H9 (cell line): ENCODE measurements at places on chromosomes 16 and 17. TPM values are rescaled to one million over a fixed set of nuclear protein-coding genes. Genes with fewer than 3 reads are reported as not detected.

The PYDC1 gene
- 0.70 and 2.1 TPM in 2 replicates for total RNA-seq

The KRTAP17-1 gene
- total RNA-seq = not detected in 2 replicates

The CCL8 gene
- total RNA-seq = not detected in 2 replicates

The ADAM11 gene
- total RNA-seq = 2.7 and 4.6 TPM in 2 replicates

The KRTAP4-4 gene
- total RNA-seq = not detected in 2 replicates

The ENPP7 gene
- not detected in 2 replicates for total RNA-seq

The KCNH4 gene
- total RNA-seq = 0.13 TPM in 1 of 2 replicates, not detected in the other

The PGAP6 gene
- 111 and 114 TPM in 2 replicates for total RNA-seq

- H3K4me1 ChIP-seq = no peaks in the 10 kb centered on the region
- no peak within 1 kb of the TSS for H3K4me3 ChIP-seq
- no peaks in the 10 kb centered on the region for H3K36me3 ChIP-seq
Measured at GRCh38 chr17:44267818-44268490, at the start of gene SLC4A1. SLC4A1 (minus strand) TSS chr17:44268135; CDS start chr17:44262866, 5,269 bp downstream.

- peak overlapping the region; percentile 46; the same call in 1 of the 3 replicates for H3K4me3 ChIP-seq
- peak; percentile 76 for DNase-seq
- H3K27ac ChIP-seq = no peak overlapping the region
- no peaks in the 10 kb centered on the region for H3K27me3 ChIP-seq
- peaks cover 27% of the 10 kb centered on the region; the same call in 1 of the 2 replicates for H3K4me1 ChIP-seq
Measured at GRCh38 chr17:27496437-27496943, 40.2 kb downstream of the KSR1 start.

- H3K4me1 ChIP-seq = no peaks in the 10 kb centered on the region
- H3K36me3 ChIP-seq = peaks cover 12% of the 10 kb centered on the region; the same call in 2 of the 3 replicates
- H3K4me3 ChIP-seq = no peak overlapping the region
- no peak overlapping the region for H3K27ac ChIP-seq
- no peaks in the 10 kb centered on the region for H3K27me3 ChIP-seq
- DNase-seq = no peak
Measured at GRCh38 chr17:1797323-1797722, 32.4 kb downstream of the SMYD4 start.

DNA sequence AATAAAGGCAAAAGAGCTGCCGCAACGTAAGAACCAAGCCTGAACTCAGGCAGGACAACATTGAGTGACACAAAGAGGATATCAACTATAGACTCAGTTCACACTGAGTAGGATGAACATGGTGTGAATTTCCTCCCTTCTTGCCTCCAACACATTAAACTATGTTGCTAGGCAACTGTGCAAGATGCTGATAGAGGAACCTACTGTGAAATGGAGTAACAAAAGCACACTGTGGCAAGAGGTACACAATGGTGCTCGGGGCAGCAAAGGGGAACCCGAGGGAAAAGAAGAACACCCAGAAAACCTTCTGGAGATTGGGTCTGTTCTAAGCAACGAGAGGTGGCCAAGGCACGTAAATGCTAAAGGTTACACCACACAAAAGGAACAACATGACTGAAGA, 34.1 kb downstream of the GRB2 start:
- H3K4me1 ChIP-seq = no peaks in the 10 kb centered on the region; the same call in 1 of the 2 replicates
- no peaks in the 10 kb centered on the region for H3K27me3 ChIP-seq
- no peak overlapping the region for H3K27ac ChIP-seq
- peaks cover 9% of the 10 kb centered on the region for H3K36me3 ChIP-seq
- no peak overlapping the region for H3K4me3 ChIP-seq
- no peak for DNase-seq

DNA sequence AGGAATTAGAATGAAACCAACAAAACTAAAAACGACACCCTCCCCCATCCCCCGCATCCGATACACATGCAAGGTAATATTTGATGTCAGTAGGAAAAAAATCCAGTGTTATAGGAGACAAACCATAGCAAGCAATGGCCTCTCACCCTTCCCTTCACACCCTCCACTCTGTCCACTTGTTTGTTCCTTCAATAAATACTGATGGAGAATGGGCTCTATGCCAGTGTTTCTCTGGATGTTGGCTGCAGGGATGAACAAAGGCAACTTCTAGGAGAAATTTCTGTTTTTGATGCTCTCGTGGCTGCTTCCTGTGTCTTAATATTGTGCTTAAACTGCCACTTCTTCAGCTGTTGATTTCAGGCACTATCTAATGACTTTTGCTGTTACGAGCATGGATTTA, 98.8 kb downstream of the WWOX start:
- no peak overlapping the region for H3K4me3 ChIP-seq
- H3K36me3 ChIP-seq = peaks cover 1% of the 10 kb centered on the region; the same call in 1 of the 3 replicates
- no peak overlapping the region for H3K27ac ChIP-seq
- H3K27me3 ChIP-seq = no peaks in the 10 kb centered on the region

DNA sequence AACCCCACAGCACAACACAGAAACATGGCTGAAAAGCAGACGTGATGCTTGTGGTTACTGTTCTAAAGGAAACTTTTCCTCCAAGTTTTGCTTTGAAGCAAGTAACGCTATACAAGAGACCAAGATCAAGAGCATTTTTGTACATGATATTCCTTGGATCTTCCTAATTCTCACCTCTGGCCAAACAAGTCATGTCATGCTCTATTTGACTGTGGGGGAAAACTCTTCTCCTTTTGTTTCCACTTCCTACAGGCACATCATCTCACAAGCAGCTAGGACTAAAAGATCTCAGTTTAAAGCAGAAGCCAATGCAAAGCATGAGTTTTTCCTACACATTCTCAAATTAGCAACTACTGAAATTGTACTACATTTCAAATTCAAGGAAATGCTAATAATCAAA, 50.7 kb downstream of the CFDP1 start:
- no peaks in the 10 kb centered on the region for H3K27me3 ChIP-seq
- no peak overlapping the region for H3K27ac ChIP-seq
- no peak overlapping the region for H3K4me3 ChIP-seq
- no peaks in the 10 kb centered on the region for H3K4me1 ChIP-seq

DNA sequence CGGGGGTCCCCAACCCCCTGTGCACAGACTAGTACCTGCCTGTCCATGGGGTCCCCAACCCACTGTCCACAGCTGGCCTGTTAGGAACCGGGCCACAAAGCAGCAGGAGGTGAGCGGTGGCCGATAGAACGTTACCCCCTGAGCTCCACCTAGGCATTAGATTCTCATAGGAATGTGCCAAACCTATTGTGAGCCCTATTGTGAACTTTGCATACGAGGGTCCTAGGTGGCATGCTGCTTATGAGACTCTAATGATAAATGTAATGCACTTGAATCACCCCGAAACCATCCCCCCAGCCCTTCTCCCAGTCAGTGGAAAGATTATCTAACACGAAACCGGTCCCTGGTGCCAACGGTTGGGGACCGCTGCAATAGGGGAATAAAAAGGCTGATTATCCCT, 1.5 kb downstream of the REXO5 start:
- H3K4me1 ChIP-seq = no peaks in the 10 kb centered on the region
- peak overlapping the region; percentile 95 for H3K4me3 ChIP-seq
- no peaks in the 10 kb centered on the region for H3K36me3 ChIP-seq
- no peak for DNase-seq

DNA sequence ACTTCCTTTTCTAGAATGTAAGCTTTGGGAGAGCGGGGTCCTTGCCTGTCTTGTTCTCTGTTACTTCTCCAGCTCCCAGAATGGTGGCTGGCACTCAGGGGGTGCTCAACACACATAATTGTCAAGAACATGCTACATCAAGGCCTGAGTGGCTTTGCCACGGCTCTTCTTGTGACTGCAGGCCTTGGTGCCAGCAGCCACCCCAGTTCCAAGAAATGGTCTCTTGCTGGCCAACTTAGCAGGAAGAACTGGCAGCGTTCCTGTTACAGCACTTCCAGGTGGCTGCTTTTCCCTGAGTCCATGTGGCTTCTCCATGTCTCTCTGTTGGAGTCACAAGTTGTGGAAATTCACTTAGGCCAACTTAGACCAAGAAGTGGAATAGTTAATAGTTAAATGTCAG, 36.1 kb downstream of the PRKCB start:
- DNase-seq = no peak
- H3K27me3 ChIP-seq = peaks cover 7% of the 10 kb centered on the region; the same call in 1 of the 2 replicates
- H3K36me3 ChIP-seq = no peaks in the 10 kb centered on the region; the same call in 2 of the 3 replicates
- no peak overlapping the region for H3K27ac ChIP-seq

DNA sequence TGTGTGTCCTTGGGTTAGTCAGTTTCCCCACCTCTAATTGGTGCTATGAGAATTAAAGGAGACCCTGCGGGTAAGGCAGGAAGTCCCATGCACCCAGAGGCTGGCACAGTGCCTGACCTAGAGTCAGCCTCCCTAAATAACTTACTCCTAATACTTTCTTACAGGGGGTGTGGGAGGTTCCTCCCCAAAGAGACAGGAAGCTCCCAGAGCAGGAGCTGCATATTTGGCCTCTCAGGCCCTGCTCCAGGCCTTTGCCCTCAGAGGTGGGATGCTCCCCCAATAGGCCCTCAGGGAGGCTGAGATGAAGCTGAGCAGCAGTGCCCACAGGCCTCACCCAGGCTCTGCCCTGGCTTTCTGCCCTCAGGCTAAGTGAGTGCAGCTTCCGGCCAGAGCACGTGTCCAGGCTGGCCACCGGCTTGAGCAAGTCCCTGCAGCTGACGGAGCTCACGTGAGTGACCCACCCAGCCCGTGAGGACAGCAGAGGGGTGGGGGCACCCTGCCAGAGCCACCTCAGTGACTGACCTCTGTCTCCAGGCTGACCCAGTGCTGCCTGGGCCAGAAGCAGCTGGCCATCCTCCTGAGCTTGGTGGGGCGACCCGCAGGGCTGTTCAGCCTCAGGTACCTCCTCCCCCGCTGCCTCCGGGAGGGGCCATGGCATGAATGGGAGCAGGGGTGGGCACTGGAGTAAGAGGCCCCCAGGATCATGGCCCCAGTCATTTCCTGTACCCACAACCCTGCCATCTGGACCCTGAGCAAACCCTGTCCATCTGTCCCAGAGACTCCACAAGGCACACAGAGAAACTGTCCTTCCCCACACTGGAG, 31.1 kb upstream of the CPNE2 start:
- no peaks in the 10 kb centered on the region for H3K4me1 ChIP-seq
- no peaks in the 10 kb centered on the region for H3K36me3 ChIP-seq
- no peak overlapping the region for H3K4me3 ChIP-seq
- no peaks in the 10 kb centered on the region for H3K27me3 ChIP-seq
- H3K27ac ChIP-seq = no peak overlapping the region
- no peak for DNase-seq

GRCh38 chr16:85982563-85982939, 83.6 kb downstream of the IRF8 start:
- no peak overlapping the region for H3K4me3 ChIP-seq
- no peaks in the 10 kb centered on the region; the same call in 2 of the 3 replicates for H3K36me3 ChIP-seq
- H3K27me3 ChIP-seq = no peaks in the 10 kb centered on the region
- no peak overlapping the region for H3K27ac ChIP-seq
- no peaks in the 10 kb centered on the region for H3K4me1 ChIP-seq
- no peak for DNase-seq

DNA sequence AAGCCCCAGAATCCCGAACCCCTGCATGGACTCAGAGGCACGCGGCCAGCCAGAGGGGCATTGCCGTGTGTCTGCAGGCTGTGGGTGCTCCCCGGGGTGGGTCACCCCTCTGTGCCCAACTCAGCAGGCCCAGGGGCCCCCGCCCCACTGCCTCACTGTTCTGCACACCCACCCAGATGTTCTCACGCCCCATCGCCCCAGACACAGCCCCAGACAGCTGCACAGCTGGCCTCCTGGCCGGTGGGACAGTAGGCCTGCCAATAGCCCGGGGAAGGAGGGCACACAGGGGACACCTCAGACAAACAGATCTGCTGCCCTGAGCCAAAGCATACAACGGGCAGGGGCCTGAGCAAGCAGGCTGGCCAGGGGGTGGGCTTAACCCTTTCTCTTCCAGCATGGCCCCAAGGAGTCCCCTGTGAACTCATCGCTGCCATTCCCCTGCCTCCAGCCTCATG, 27.6 kb upstream of the NXPH3 start:
- no peaks in the 10 kb centered on the region for H3K36me3 ChIP-seq
- H3K27me3 ChIP-seq = no peaks in the 10 kb centered on the region
- no peak for DNase-seq

GRCh38 chr17:79866791-79867518, 27.7 kb upstream of the CBX4 start:
- H3K4me3 ChIP-seq = no peak overlapping the region
- H3K27ac ChIP-seq = no peak overlapping the region
- no peaks in the 10 kb centered on the region for H3K27me3 ChIP-seq
- DNase-seq = no peak
- H3K36me3 ChIP-seq = no peaks in the 10 kb centered on the region

- peaks cover 3% of the 10 kb centered on the region for H3K4me1 ChIP-seq
- H3K36me3 ChIP-seq = peaks cover 44% of the 10 kb centered on the region
- H3K27me3 ChIP-seq = no peaks in the 10 kb centered on the region
Measured at GRCh38 chr16:4846503-4846900, 586 bp downstream of the GLYR1 start.

DNA sequence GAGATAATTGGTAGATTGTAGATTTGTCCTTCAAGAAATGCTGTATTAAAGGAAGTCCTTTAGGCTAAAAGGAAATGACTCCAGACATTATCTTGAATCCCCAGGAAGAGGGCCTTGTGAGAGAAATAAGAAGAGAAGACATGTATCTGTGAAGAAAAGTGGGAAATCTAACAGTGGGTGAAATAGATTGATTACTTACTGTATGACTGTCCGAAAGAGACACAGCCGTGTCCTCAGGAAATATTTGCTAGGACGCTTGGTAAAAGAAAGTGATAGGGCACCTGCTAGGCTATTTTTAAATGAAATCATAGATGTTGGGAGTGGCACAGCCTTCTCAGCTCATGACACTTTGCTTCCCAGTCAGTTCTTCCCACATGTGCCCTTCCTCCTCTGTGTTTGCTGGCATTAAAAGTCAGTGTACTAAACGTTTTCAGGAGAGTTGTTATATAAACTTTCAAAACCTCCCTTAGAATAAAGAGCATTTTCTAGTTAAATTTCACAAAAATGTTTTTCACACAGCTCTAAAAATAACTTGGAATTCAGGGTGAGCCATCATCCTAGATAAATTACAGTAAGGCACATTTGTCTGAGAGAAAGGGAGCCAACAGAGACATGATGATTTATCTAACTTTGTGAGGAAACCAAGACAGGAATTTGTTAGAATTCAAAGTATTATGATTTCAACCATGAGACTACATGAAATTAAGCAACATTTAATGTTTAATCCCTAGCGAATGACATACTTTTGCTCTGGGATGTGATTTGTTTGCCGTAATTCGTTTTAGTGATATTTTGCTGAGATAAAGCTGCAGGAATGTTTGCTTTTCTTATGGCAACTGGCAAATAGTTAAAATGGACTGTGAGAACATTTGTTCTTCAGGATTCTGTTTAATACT, 35.0 kb downstream of the DHRS7B start:
- no peaks in the 10 kb centered on the region for H3K4me1 ChIP-seq
- H3K36me3 ChIP-seq = no peaks in the 10 kb centered on the region
- no peak overlapping the region for H3K27ac ChIP-seq

GRCh38 chr17:30021708-30022317, 80.4 kb downstream of the EFCAB5 start:
- H3K27me3 ChIP-seq = no peaks in the 10 kb centered on the region
- no peak for DNase-seq
- no peaks in the 10 kb centered on the region for H3K4me1 ChIP-seq
- H3K4me3 ChIP-seq = no peak overlapping the region
- H3K27ac ChIP-seq = no peak overlapping the region
